ENCODE measurements at places on chromosomes 11 and 22.
A peak's percentile ranks its signal among the peaks of the same experiment; 100 is the strongest.

GRCh38 chr11:101133190-101133589 lies 3.6 kb upstream of the PGR start:
- no peak for DNase-seq

DNA sequence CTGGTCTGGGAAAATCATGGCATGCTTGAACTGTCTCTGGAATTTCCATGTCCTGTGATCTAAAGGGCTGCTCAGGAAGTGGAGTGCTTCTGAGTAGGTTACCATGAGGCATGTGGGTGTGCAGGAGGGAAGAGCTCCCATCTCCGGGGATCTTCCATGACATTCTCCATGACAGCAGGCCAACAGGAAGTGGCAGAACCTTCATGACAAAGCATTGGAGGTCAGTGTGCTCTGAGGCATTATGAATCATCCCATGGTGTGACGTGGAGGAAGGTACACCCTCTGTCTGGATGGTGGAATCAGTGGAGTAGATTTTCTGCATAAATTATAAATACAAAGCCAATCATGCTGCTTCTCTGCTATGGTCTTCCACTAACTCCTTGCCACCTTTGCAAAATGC lies 139.6 kb upstream of the E2F8 start:
- no peak for DNase-seq

- no peak for DNase-seq
These were observed 58.9 kb downstream of the GUCY1A2 start for GRCh38 chr11:106959386-106959785.

- DNase-seq: no peak
These were observed 215 bp downstream of the ZNRF3 start for GRCh38 chr22:28883657-28883916.

DNA sequence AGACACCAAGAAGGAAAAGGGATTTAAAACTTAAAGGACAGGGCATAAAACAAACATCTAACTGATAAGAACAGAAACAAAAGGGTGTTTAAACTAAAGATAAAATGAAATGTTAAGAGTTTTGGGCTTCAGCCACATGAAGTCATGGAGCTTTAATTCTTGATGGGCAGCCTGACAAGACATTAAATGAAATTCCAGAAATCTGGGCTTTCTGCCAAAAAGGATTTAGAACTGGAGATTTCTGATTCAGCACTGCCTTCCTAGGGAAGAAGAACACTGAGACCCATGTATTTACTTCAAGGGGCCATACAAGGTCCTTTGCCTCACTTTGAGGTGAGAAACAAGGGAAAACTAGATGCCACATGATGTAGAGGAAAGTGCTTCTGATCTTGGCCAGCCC lies 355.9 kb upstream of the RAG2 start:
- DNase-seq: no peak

GRCh38 chr22:42515896-42516295 lies 3.7 kb downstream of the RRP7A start:
- DNase-seq: no peak

GRCh38 chr22:41966607-41967240 lies 2.5 kb upstream of the SEPTIN3 start:
- no peak for DNase-seq

DNA sequence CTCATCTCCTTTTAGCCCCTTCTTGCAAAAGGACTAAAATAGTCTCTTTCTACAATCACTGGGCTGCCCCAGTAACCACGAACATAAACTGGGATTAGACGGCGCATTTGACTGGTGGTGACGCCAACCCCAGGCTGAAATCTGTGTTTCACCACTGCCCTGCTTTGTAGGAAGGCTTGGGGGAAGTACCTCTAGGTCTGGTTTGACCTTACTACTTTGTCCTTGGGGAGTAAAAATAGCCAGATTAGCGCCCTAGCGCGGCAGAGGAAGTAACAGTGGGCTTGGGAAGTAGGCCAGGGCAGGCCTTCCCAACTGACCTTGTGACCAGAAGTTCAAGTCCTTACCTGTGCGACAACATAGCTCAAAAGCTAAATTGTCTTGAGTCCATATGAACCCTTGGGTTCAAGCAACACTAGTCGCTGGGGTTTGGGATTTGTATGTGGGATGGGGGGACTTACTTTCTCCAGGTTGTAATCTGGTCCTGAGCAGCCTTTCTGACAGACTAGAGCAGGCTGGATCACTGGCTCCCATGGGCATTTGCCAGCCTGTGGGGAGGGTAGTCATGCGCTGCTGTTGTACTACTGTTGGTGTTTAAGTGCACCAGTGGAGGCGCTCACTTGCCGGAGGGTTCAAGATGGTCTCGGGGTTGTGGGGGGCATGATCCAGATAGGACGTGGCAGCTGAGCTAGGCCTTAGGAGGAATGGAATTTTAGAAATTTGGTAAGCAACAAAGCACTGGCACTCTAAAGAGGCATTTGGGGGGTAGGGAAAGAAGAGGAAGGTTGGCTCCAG lies 953 bp upstream of the PACS1 start:
- DNase-seq: no peak

DNA sequence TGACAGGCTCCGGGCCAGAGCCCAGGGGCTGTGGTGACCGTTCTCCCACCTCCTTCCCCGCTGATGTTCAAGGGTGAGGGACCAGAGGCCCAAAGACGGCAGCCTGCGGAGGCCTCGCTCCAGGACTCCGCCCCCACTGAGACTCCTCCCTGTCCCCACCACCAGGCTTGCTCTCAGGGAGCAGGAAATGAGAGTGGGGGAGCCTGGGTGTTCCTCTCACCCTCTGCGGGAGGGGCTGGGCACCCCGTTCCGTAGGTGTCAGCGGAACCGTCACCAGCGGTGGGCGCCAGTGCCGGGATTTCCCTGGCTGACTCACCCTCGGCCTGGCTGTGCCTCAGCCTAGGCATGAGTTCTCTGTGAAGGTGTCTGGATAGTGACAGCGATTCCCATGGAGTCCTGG lies 15.7 kb downstream of the DAGLA start:
- DNase-seq: peak; percentile 92

- no peak for DNase-seq
These were observed 15.2 kb upstream of the CDC42EP1 start for GRCh38 chr22:37544955-37545702.

GRCh38 chr22:50173311-50173982 lies 2.9 kb downstream of the PANX2 start:
- DNase-seq: no peak

DNA sequence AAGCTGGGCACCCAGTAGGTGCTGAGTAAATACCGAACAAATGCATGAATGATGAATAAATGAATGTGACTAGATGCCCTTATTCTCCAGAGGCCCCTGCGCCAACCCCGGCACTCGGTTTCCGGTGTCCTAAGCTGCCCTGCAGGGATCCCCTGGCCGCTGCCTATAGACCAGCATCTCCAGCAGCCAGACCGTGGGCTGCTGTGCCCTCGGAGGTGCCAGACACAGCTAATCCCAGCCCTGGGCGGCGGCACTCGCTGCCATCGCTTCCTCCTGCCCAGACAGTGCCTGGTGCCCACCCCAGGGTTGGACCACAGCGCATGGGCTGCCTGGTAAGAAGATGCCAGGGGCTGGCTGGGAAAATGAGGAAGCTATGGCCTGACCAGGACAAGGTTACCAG lies 15.6 kb downstream of the CREB3L1 start:
- DNase-seq: no peak

- no peak for DNase-seq
These were observed 442.2 kb upstream of the DDI1 start for GRCh38 chr11:103594283-103594682.

DNA sequence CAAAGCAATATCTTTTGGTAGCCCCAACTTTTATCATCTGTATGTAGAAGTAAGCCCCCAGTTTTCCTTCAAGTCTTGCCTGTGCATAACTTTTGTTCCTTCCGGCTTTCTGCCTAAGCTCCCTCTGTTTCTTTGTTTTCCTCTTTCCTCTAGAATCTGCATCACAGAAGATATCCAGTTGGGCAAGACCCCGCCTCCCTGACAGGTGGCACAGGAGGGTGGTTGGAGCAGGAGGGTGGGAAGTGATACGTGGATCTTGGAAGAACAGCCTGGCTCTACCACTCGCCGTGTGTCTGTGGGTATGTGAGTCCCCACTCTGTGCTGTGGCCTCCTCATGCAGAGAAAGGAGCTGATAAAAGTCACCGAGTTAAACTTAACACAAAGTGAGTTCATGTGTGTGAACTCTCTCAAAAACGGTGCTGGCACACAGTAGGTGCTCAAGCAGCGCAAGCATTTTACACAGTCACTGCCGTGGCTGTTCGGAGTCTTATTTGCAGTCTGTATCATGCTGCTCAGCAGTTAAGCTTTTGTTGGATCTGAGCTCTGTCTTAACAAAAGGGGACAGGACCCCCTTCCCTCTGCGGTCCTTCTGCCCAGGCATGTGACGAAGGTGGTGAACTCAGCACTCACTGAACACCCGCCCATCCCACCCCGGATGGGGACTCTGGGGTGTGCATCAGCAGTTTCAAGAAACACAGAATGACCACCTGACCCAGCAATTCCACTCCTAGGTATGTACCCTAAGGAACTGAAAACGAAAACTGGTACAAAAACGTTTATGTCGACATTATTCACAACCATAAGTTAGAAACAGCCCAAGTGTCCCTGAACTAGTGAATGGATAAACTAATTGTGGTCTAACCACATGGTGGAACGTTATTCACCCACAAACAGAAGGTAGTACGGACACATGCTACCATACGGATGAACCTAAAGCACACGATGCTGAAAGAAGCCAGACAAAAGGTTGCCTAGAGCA lies 249.1 kb downstream of the CTTN start:
- DNase-seq: no peak

GRCh38 chr11:36615826-36616225 lies 17.8 kb upstream of the RAG2 start:
- DNase-seq: no peak

- DNase-seq: no peak
These were observed 73.0 kb downstream of the MSANTD4 start for GRCh38 chr11:105948918-105949590.

- DNase-seq: peak; percentile 9
These were observed at the start of gene NOX4 for GRCh38 chr11:89490981-89491690. NOX4 (minus strand) TSS chr11:89491375; CDS start chr11:89491246, 129 bp downstream.

- DNase-seq: no peak
These were observed 141.8 kb downstream of the MPPED1 start for GRCh38 chr22:43553451-43554258.

GRCh38 chr11:36443661-36444060 lies 66.4 kb downstream of the TRAF6 start:
- DNase-seq: no peak

DNA sequence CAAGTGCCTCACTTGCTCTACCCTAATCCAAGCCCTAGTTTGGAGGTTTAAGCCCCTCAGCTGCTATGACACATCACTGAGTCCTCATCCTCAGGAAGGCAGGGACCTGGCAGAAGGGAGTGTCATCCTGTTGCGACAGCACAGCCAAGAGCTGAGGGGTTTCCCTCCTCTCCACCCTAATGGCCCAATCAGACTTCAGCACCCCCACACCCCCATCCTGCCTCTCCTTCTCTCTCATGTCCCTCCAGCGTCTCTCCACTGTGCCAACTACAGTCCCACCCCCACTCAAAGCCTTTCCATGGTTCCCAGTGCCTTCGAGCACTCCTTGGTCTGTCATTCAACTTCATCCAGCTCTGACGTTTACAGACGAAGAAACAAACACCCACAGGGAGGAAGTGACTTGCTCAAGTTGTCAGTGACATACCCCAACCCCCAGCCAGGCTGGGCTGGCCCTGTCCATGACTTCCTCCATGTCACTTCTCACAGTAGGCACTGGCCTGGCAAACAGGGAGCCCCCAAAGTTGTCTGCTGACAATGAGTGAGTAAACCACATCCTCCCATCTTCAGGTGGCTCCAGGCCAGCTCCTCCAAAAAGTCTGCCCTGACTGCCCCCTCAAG lies 15.6 kb downstream of the ARAP1 start:
- no peak for DNase-seq

Data from T-helper 1 cell (primary cell).